CD14-positive monocyte (primary cell): ENCODE measurements at places on chromosomes 2 and 18.

- no peak for DNase-seq
Measured at GRCh38 chr2:9029721-9030120, 26.2 kb upstream of the MBOAT2 start.

DNA sequence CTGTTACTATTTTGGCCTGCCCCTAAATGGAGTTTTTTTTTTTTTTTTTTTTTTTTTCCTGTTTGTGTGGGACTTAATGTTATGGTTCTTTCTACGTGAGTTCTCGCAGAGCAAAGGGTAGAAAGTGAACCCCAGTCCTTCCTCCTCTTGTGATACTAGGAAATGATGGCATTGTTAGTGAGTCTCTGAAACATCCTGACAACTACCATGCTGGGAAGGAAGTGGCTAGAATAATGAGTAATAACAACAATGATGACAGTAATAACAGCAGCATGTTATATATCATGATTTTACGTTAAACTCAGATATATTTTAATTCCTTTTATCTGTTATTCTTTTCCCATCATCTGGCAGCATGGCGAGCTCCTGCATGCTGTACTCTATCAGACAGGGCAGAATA is 216.2 kb upstream of the LINC00305 start:
- no peak for DNase-seq

- DNase-seq = no peak
Measured at GRCh38 chr2:217935901-217936684, 66.7 kb downstream of the TNS1 start.

DNA sequence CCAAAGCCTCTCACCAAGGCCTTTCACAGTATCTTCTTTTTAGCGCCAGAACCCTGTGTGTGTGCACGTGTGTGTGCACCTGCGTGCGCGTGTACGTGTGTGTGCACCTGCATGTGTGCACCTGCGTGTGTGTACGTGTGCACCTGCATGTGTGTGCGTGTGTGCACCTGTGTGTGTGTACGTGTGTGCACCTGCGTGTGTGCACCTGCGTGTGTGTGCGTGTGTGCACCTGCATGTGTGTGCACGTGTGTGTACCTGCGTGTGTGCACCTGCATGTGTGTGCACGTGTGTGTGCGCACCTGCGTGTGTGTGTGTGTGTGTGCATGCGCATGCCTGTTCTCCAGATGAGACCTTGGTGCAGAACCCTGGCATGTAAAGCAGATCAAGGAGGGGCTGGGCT is 131.4 kb upstream of the HDAC4 start:
- no peak for DNase-seq

DNA sequence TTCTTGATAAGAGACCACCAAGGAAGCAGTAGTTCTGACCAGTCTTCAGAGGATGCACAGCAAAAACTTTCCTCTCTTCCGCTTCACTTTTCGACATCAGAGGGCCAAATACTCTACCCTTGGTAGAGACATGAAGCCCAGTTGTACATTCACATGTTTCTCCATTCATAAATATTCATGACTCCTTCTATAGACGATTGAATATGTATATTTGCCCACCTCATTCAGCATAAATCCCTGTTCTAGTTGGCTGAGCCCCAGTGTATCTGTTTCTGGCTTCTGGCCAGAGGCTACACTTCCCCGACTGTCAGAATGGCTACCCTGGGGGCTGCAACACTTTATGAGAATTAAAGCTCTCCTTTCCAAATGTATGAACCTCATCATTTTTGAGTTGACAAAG is 258.5 kb downstream of the ASXL3 start:
- DNase-seq = no peak

DNA sequence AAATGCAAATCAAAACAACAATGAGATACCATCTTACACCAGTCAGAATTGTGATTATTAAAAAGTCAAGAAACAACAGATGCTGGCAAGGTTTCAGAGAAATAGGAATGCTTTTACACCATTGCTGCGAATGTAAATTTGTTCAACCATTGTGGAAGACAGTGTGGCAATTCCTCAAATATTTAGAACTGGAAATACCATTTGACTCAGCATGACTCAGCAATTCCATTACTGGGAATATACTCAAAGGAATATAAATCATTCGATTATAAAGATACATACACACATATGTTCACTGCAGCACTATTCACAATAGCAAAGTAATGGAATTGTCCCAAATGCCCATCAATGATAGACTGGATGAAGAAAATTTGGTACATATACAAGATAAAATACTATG is 516.7 kb downstream of the ERBB4 start:
- DNase-seq = no peak

DNA sequence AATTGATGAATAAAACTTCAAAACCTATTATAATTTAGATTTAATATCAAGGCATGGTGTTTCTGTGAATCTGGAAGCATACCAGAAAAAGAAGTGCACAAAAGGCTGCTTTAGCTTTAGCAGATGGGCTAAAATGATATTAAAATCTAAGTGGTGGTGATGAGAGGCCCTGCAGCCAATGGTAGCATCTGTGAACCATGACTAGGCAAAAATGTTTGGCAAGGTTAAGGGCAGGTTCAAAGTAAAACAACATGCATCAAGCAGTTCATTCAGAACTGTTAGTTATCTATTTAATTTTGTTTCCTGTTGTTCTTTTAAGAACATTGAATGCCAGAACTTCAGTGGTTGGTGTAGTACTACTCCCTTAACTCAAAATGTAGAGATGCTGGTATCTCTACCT is 1736.9 kb upstream of the CELF4 start:
- DNase-seq = no peak

DNA sequence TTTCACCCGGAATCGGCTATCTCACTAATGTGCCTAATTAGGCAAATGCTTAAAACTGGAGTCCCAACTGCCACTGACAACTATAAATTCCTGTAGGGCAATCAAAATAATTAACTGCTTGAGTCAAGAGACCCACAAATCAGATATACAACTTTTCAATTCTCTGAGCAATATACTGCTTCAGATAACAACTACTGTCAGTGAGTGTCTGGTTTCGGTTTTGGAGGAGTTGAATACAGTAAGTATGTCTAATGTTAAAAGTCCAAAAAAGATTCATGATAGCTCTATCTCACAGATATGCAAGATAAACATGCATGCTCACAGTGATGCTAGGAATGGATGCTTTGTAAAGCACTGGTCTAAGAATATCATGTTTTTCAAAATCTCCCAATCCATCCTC is 283.3 kb downstream of the NRXN1 start:
- no peak for DNase-seq

GRCh38 chr2:209340522-209340921 is 83.3 kb upstream of the MAP2 start:
- DNase-seq = no peak

- DNase-seq = no peak
Measured at GRCh38 chr2:200307724-200308545, 1.4 kb downstream of the SPATS2L start.

GRCh38 chr2:212294816-212295215 is 243.8 kb downstream of the ERBB4 start:
- DNase-seq = no peak

DNA sequence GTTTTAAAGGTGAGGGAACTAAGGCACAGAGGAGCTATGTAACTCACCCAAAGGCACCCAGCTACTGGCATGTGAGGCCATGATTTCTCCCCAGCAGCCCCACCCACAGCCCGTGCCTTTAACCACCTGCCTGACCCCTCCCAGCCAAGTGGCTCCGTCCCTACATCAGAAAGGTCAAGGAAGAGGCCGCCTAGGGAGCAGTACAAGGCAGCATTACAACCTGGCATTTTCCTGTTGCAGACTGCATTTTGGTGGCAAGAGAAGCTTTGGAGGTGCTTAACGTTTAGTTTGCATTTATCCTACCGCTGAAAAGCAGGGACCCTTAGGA is 17.5 kb downstream of the STEAP3 start:
- DNase-seq = no peak

DNA sequence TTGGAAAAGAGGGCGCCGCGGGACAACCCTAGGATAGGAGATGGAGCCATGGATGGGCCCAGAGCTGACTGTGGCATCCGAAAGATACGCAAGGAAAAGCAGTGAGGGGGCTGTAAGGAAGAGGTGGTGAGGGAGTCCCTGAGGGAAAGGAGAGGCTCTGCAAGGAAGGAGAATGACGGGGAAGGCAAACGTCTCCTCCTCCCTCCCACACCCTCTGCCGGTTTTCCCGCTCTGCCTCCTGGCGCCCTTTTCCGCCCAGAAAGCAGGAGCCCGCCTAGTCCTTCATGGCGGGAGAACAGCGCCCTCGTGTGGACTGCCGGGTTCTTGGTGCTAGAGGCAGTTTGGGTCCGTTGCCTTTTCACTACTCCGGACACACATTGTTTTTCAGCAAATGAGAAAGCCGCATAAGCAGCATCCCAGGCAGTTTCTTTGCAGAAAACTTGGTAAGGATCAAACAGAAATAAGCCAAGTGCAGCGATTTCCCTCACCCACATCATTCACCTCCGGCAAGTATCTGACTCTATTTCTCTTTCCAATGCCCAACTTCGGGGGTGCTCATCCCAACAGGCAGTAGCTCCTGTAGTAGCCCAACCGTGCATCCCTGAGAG is 200.4 kb downstream of the INO80D start:
- peak; percentile 15 for DNase-seq

DNA sequence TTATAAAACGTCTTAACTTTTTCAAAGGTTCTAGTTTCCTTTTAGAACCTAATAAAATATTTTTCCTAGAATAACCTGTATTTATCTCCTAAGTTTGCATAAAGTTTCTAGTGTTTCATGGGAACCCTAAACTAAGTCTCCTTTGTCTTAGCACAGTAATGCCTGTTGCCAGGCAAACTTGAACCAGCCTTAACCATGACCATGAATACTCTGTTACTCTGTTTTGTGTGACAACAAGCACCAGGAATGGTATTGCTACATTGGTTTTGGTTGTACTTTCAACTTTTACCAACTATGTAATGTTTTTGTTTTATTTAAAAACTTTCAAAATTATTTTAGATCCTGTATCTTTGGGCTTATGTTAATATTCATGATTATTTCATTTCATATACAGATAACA is 137.6 kb downstream of the CERS6 start:
- no peak for DNase-seq

DNA sequence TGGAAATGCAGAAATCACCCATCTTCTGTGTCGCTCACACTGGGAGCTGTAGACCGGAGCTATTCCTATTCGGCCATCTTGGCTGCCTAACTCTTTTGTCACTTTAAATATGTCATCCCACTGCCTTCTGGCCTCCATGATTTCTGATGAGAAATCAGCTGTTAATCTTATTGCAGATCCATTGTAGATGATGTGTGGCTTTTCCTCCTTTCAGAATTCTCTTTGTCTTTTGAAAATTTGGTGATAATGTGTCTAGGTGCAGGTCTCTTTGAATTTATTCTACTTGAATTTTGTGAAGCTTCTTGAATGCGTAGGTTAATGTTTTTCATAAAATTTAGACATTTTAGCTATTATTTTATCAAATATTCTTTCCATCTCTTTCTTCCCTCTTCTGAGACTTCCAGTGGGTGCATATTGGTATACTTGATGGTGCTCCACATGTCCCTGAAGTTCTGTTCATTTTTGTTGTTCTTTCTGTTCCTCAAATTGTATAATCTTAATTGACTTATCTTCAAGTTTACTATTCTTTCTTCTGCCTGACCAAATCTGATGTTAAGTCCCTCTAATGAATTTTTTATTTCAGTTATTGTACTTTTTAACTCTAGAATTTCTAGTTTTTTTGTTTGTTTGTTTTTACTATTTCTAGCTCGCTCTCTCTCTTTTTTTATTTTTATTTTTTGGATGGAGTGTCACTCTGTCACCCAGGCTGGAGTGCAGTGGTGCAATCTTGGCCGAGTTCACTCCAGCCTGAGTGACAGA is 90.8 kb upstream of the DLX2 start:
- no peak for DNase-seq

DNA sequence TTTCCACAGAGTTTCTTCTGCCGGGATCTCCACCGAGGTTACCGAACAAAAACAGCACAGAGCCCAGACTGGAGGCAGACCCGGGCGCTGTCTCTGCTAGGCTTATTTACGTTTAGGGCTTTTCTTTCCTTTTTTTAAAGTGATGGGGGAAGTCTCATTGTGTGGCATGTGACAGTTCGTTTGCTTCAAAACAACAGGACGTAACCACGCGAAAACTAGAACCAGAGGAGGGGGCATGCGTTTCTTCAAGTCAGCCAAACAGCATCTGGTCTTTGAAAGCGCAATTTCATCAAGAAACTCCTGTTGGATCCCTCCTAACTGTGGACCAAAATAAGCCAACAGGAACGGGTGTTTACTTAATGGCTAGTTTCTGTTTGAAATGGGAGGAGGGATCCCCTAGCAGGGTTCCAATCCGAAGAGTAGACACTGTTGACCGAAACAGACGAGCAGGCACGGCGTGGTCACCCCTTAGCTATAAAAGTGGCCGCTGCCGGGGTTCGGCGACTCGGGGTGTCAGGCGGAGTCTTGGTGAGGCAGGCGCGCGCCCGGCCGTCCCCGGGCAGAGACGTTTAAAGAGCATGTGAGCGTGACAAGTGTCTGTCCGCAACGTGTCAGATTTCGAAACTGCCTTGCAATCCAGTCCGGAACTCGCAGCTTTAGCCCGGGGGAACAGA is 997 bp upstream of the TGIF1 start:
- DNase-seq = peak; percentile 99

GRCh38 chr2:9763356-9764152 is 79.7 kb upstream of the TAF1B start:
- peak; percentile 41 for DNase-seq

- DNase-seq = no peak
Measured at GRCh38 chr2:165787334-165787733, 6.7 kb downstream of the GALNT3 start.

DNA sequence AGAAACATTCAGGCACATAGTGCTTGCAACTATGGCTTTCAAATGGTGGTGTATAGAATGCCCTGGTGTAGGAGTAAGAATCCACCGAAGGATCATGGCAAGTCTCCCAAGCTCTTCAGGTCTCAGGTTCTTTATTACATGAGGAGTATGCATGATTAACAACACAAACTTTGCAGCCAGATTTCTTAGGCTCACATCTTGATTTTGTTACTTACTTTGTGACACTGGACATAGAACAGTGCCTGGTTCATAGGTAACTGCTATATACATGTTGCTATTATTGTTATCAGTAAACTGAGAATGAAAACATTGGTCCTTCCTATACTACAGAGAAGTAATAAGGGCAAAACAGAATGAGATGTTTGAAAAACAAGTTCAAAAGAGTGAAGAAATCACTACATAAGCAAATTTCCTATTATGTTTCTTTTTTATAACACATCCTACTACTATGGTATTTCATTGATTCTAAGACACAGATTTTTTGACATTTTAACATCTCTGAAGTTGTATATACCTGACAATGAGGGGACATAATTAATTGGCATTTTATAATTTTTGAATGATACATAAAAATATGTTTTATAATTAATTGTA is 284.9 kb downstream of the C1D start:
- no peak for DNase-seq

- DNase-seq = no peak
Measured at GRCh38 chr2:8573942-8574195, 108.0 kb upstream of the ID2 start.

GRCh38 chr18:51082571-51083267 is 52.7 kb downstream of the SMAD4 start:
- DNase-seq = no peak
